ENCODE measurements at places on chromosomes 5 and 9. TPM values are rescaled to one million over a fixed set of nuclear protein-coding genes. Genes with fewer than 3 reads are reported as not detected.

The RLN2 gene
- total RNA-seq = not detected

The FABP6 gene
- not detected for total RNA-seq

The NEURL1B gene
- total RNA-seq = 87.1 TPM

The DPH7 gene
- total RNA-seq = 19.9 TPM

- no peaks in the 10 kb centered on the region for H3K36me3 ChIP-seq
- H3K27ac ChIP-seq = no peak overlapping the region
- no peak for DNase-seq
- H3K27me3 ChIP-seq = peaks cover 41% of the 10 kb centered on the region
Observed at GRCh38 chr5:1745123-1745795, 54.4 kb downstream of the MRPL36 start.

DNA sequence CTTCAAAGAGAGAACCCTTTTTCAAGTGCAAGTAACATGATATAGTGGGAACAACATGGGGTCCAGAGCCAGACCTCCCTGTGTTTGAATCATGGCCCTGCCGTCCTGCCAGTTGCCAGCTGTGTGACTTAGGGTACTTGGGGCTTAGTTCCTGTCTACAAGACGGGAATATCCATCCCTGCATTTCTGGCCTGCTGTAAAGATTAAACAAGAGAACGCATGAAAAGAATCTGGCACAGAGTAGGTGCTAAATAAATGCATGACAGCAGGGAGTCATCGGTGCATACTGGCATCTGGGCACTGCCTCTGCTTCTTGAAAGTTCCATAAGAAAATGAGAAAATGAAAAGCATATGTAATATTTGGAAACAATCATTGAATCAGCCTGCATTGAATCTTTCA, 77.8 kb upstream of the PRRC1 start:
- no peak overlapping the region for H3K4me3 ChIP-seq
- no peak overlapping the region for H3K27ac ChIP-seq
- H3K36me3 ChIP-seq = no peaks in the 10 kb centered on the region
- H3K27me3 ChIP-seq = no peaks in the 10 kb centered on the region
- H3K4me1 ChIP-seq = no peaks in the 10 kb centered on the region
- DNase-seq = peak; percentile 68

DNA sequence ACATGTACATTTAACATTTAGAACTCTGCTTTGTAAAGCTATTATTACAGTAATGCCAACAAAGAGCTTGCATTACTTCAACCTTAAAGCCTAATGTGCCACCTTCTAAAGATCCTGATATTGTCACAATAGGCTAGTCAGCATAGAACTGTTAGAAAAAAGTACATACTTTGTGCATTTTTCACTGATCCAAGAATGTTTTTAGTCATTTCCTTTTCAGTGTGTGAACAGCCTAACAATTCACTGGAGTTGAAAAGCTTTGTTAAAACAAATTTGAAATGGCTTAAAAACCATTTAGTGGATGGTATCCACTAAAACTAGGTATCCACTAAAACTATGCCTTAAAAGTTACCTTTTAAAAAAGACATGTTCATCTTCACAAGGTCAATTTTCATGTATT, 4.5 kb downstream of the RPS6 start:
- H3K27me3 ChIP-seq = no peaks in the 10 kb centered on the region
- H3K4me1 ChIP-seq = peaks cover 16% of the 10 kb centered on the region
- no peak for DNase-seq
- no peak overlapping the region for H3K27ac ChIP-seq

DNA sequence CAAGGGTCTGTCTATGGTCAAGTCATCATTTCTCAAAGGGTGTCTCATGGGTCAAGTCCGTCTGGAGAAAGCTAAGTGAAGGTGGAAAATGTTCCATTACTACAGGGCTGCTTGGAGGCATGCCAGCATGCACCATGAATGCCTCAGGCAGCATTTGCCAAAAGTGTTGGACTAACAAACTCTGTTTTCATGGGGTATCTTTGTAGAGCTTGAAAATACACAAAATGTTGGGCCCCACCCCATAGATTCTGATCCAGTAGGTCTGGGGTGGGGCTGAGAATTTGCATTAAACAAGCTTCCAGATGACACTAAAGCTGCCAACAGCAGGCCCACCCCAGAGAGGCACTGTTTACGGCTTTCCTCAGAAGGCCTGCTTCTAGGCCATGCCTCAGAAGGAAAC, 75.0 kb upstream of the FRRS1L start:
- H3K4me3 ChIP-seq = no peak overlapping the region
- no peak for DNase-seq
- no peak overlapping the region for H3K27ac ChIP-seq

- H3K36me3 ChIP-seq = no peaks in the 10 kb centered on the region
- no peak overlapping the region for H3K27ac ChIP-seq
- no peaks in the 10 kb centered on the region for H3K27me3 ChIP-seq
Observed at GRCh38 chr5:178083922-178084321, 29.4 kb upstream of the N4BP3 start.
